Esophagus muscularis mucosa (tissue), 4 donors: ENCODE measurements at places on chromosomes 4 and X. TPM values are rescaled to one million over a fixed set of nuclear protein-coding genes. Genes with fewer than 3 reads are reported as not detected.

The DACH2 gene
- total RNA-seq = not detected

The XAGE2 gene
- total RNA-seq = not detected

The DNASE1L1 gene
- total RNA-seq = 22.7 TPM

The PWWP3B gene
- total RNA-seq = not detected

The ADH6 gene
- not detected for total RNA-seq

The WDR17 gene
- 3.2 TPM for total RNA-seq

The BCAP31 gene
- total RNA-seq = 76.4 TPM

The BMPR1B gene
- total RNA-seq = 15.5 TPM

DNA sequence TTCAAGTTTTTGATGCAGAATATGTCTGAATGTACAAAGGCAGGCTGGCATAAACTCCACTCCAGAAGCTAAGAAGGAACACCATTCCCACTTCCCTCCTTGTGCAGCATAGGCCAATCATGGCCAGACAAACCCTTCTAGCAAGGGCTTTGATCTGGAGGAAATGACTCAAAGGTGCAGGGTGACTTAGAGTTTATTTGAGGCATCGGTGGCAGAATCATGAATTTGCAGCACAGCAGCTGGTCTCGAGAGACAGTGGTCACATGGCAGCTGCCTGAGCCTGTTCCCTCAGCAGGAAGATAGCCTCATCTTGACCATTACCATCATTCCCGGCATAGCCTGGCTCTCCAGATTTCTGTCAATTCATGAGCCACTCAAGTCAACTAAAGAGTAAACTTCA lies 154.5 kb downstream of the ATP10D start:
- H3K27ac ChIP-seq = no peak overlapping the region
- no peak overlapping the region for H3K4me3 ChIP-seq
- H3K36me3 ChIP-seq = no peaks in the 10 kb centered on the region
- no peak for DNase-seq
- no peaks in the 10 kb centered on the region for H3K4me1 ChIP-seq

GRCh38 chr4:39062094-39062769 lies at the start of gene KLHL5:
Gene KLHL5 (plus strand): TSS chr4:39062232. CDS start chr4:39062653, 421 bp downstream.
- H3K4me1 ChIP-seq = peaks cover 25% of the 10 kb centered on the region
- H3K36me3 ChIP-seq = no peaks in the 10 kb centered on the region
- no peaks in the 10 kb centered on the region for H3K27me3 ChIP-seq
- no peak for DNase-seq

DNA sequence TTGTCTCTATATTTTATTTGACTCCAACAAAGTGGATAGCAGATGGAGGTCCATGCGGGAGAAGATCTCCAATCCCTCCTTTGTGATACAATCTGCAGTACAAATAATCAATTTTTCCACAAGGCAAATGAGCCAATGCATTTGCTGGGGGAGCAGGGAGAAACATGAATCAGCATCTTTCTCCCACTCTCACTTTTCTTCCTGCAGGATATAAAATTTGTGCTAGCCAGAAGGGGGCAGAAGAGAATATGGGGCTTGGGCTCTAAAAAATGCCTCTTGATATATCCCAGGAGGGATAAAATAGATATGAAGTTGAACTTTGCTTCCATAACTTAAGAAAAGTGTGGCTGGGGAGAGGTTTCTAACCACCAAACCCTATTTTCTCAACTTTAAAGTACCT lies 38.3 kb upstream of the CWH43 start:
- DNase-seq = no peak
- no peaks in the 10 kb centered on the region for H3K36me3 ChIP-seq
- no peaks in the 10 kb centered on the region for H3K27me3 ChIP-seq
- no peak overlapping the region for H3K27ac ChIP-seq

DNA sequence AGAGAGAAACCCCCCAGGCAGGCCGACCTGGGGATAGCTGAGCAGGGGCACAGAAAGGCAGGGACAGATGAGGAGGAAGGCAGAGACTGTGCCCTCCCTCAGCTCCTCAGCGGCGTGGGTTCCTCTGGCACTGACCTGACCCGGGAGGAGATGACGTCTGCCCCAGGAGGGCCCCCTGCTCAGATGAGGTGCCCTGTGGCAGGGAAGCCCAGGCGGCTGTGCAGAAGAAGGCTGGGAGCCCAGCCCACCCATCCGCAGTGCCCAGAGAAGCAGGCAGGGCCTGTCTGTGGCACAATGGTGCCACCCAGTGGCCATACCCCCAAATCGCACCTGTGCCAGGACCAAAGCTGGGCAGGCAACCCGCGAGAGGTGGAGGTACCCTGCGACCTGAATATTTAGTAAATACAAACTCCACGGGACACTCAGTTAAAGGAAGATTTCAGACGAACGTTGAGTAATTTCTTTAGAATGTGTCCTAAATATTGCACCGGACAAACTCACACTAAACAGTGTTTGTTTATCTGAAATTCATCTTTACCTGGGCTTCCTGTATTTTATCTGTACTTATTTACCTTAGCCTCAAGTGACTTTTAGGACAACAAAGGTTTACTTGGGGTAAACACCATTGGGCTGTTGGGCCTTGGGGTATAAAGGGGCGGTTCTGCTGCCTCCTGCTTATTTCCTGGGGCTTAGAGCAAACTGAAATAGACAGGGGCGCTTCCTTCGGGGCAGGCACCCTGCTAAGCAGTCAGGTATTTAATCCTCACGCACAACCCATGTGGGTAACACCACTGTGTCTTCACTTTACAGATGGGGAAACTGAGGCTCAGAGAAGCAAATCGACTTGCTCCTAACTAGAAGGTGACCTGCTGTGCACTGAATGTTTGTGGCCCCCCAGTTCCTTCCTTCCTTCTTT lies 46.5 kb upstream of the HMX1 start:
- H3K4me3 ChIP-seq = no peak overlapping the region
- no peaks in the 10 kb centered on the region for H3K4me1 ChIP-seq
- peak; percentile 89 for DNase-seq
- H3K27ac ChIP-seq = no peak overlapping the region

DNA sequence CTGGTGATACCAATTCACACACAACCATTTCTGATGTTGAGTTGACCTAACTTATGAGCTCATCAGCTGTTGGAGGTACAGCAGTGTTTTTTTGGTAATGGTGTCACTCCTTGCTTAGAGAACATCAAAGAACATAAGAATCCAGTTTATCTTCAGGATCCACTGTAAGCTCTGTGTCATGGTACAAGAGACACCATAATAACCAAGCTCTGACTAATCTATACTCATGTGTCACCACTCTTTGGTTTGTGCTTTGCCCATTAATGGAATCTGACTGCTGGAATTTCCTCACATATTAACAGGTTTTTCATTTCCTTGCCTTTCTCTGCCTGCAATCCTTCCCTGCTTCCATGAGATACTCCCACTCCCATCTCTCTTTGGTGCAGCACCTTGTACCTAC lies 735.1 kb upstream of the LCORL start:
- H3K4me3 ChIP-seq = no peak overlapping the region
- no peaks in the 10 kb centered on the region for H3K36me3 ChIP-seq
- no peak overlapping the region for H3K27ac ChIP-seq
- no peak for DNase-seq

DNA sequence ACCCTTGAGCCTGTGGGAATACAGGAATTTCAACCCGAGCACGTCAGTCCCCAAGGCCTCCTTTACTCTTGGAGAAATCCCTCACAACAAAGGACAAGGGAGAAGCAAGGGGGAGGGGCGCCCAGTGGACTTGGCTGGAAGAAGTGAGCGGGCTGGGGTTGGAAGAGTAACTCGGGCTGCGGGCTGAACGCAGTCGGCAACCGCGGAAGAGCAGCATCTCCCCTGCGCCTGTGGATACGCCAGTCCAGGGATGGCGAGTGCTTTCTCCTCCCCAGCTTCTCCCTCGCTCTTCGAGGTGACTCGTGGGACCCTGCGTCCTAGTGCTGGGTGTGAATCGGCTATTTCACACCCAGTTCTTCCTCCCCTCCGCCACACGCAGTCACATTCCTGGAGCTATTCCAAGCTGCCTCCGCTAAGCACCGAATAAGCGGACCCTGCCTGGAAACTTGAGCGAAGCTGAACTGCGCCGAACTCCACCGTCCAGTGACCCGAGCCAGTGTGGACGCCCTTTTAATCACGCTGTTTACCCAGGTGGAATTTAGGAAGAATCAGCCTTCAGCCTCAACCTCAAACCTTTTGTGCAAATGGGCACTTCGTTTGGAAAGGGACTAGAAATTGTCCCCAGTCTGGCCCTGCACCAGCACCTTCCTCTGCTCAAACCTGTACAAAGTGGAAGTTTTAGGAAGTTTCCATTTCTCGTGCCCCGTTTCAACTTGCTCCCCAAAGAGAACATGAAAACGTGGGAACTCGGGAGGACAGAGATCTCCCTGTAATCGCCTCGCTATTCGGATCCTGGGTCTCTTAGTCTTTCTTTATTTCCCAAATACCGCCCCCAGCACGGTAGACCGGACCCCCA lies 64.3 kb upstream of the WDR17 start:
- DNase-seq = no peak
- no peaks in the 10 kb centered on the region for H3K36me3 ChIP-seq
- peak overlapping the region; percentile 91 for H3K27ac ChIP-seq
- H3K4me3 ChIP-seq = peak overlapping the region; percentile 75
- peaks cover 6% of the 10 kb centered on the region for H3K27me3 ChIP-seq
- H3K4me1 ChIP-seq = peaks cover 9% of the 10 kb centered on the region

DNA sequence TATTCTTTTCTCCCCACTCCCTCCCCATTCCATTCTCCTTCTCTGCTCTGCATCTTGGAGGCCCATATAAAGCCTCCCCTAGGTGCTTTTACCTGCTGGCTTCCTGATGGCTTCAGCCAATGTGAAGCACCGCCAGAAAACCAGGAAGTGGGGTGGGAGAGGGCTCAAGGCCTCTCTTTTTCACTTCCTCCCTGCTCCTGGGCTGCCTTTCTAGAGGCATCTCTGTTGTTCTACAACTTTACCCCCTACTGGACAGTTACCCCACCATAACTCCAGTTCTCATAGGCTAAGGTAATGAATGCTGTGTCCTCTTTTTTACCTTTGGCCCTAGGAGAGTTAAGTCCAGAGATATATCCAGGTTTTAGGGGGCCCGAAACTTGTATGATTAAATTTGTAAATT lies 62.4 kb upstream of the PPARGC1A start:
- H3K4me1 ChIP-seq = peaks cover 5% of the 10 kb centered on the region
- H3K36me3 ChIP-seq = no peaks in the 10 kb centered on the region
- DNase-seq = no peak
- H3K4me3 ChIP-seq = no peak overlapping the region
- no peak overlapping the region for H3K27ac ChIP-seq
- H3K27me3 ChIP-seq = no peaks in the 10 kb centered on the region

DNA sequence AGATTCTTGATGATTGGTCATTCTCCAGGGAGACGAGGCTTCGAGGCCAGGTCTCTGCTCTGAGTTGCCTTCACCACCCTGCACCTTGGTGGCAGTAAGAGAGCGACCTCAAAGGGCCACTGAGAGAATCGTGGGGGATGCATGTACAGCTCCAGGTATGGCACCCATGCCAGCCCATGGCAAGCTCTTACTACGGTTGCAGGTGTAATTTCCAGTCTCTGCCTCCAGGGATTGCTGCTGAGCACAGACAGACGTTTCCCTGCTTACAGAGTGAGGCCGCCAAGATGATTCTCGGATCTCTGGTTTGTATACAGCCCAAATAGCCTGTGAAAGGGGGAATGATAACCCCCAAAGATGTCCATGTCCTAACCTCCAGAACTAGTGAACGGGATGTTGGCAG lies 16.3 kb upstream of the DRD5 start:
- H3K36me3 ChIP-seq = no peaks in the 10 kb centered on the region
- no peak overlapping the region for H3K4me3 ChIP-seq
- no peak for DNase-seq
- H3K27ac ChIP-seq = no peak overlapping the region

DNA sequence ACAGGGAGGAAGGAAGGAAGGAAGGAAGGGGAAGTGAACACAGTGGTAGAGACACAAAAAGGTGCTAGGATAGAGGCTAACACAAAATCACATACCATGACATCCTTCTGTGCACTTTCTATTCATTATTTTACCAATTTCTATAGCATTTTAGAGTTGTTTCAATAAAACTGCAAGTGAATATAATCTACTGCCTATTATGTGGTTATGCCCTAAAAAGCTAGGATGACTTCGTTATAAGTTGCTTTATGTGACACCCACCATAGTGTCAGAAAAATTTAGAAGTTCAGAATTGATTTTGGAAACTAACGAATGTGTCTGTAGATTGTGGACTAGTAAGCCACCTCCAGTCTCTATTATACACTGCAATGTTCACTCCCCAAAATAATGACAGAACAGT lies 59.4 kb upstream of the EDNRA start:
- H3K36me3 ChIP-seq = no peaks in the 10 kb centered on the region
- DNase-seq = no peak
- H3K27me3 ChIP-seq = no peaks in the 10 kb centered on the region
- no peaks in the 10 kb centered on the region for H3K4me1 ChIP-seq

GRCh38 chr4:128287141-128287870 lies at the start of gene PGRMC2:
Gene PGRMC2 (minus strand): TSS chr4:128287813. CDS start chr4:128287790, 23 bp downstream.
- peaks cover 39% of the 10 kb centered on the region for H3K4me1 ChIP-seq
- peak within 1 kb of the TSS; percentile 84 for H3K4me3 ChIP-seq
- no peaks in the 10 kb centered on the region for H3K27me3 ChIP-seq
- peak within 1 kb of the TSS; percentile 94 for H3K27ac ChIP-seq
- DNase-seq = no peak

DNA sequence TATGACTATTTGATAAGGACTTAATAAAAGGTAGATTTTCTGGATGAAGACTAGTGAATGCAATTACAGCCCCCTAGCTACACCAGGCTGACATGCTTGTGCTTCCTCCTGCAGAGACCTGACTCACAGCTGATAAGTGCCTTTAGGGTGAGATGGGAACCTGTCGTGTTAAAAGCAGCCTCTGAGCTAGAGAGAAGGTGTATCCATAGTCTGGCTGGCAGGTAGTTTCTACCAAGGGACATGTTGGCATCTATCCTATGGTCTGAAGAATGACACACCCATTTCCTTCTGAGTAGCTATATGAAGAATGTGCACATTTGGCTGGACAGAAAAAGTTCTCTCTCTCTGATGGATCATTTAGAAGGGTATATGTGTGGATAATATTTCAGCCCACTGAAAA lies 64.1 kb downstream of the PARM1 start:
- H3K4me1 ChIP-seq = no peaks in the 10 kb centered on the region
- H3K27me3 ChIP-seq = no peaks in the 10 kb centered on the region
- no peak overlapping the region for H3K27ac ChIP-seq
- peak; percentile 78 for DNase-seq
- H3K4me3 ChIP-seq = no peak overlapping the region

GRCh38 chrX:39627257-39627656 lies 470.5 kb downstream of the BCOR start:
- H3K27me3 ChIP-seq = no peaks in the 10 kb centered on the region
- no peak overlapping the region for H3K4me3 ChIP-seq
- H3K4me1 ChIP-seq = no peaks in the 10 kb centered on the region
- H3K36me3 ChIP-seq = no peaks in the 10 kb centered on the region
- no peak for DNase-seq

DNA sequence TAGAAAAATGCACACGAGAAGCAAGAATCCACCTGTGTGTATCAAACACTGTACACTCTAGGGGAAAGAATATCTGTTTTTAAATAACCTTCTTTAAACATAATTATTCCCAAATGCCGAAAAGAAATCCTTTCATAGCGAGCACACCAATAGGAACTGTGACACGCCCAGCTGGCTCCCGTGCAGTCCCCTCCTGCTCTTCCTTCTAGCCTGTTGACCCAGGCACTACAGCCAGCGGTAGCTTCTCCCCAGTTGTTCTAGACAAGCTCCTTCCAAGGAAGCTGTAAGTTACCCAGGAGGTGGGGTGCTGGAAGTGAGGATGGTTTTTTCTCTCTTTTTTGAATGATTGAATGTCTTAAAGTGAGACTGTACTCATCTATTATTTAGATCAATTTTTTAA lies 19.5 kb upstream of the NOCT start:
- H3K27me3 ChIP-seq = no peaks in the 10 kb centered on the region
- no peaks in the 10 kb centered on the region for H3K36me3 ChIP-seq
- no peak overlapping the region for H3K4me3 ChIP-seq
- H3K27ac ChIP-seq = no peak overlapping the region
